ENCODE measurements at places on chromosomes 6 and 20.

DNA sequence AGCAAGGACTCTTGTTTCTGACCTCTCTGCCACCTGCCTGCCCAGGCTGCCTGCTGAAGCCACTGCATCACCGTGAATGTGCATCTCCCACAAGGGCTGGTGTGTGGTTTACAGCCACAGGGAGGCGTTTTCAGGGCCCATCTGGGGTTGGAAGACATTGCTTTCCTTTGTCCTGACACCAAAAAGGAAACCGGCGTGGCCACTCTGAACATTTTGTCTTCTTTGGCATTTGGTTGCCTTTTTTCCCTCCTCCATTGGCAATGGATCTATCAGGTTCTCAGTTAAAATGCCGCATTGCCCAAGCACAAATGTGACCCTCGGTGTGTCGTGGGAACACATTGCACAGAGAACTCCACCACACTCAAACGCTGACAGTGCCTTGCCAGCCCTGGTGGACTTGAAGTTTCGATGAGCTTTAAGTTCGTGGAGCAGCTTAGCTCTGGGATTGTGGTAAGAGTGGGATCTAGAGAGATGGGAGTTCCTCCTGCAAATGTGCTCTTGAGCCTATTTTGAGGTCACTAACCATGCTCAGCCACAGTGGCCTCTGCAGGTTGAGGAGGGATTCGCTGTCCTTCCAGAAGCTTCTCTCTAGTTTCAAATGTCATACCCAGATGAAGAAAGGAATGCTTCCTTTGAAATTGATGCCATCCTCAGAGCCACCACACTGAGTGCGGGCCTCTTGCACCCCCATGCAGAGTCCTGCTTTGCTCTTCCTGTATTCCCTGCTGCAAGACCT is 14.8 kb upstream of the PCK1 start:
- DNase-seq, result no peak

DNA sequence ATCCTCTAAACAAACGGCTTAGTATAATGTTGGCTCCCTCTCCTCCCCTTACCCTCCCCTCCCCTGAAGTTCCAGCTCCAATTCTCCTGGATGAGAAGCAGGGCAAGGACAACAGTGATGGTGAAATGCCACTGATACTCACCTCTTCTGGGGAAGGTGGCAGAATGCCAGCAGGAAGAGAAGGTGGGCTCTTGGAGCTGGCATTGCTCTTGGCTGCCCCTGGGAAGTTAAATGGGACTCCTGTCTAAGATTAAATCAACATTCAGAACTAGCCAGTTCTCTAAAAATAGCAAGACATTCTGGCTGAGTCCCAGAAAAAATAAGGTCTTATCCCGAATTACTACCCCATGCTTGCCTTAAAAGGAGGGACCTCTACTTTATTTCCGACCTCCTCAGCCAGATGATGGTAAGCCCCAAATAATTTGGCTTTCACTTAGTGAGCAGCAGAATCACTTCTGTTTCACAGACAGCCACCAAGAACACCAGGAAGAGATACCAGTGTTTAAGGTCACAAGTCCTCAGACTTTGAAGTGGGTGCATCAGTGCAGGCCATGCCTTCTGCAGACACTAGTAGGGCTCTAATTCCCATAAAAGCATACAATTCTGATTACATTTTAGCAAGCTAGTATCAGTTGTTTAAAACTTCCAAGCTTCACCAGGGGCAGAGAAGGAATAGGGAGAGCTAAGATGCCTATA is 46.0 kb upstream of the IL17A start:
- no peak for DNase-seq

DNA sequence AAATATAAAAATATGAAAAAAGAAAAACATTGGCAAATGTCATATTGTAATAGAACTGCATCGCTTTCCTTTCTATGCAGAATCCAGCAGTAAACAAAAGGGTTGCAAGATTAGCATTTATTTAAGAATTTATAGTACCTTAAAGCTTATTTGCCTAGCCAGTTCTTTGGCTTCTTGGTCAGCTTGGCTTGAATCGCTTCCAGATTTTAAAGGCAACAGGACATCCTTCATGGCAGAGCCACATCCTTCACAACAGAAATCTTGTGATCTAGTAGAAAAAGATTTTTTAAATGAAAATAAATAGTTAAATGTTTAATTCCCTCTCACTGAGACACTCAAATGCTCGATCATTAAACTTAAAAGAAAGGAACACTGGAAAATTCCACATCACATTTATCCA is 17.4 kb downstream of the UBE2J1 start:
- no peak for DNase-seq

DNA sequence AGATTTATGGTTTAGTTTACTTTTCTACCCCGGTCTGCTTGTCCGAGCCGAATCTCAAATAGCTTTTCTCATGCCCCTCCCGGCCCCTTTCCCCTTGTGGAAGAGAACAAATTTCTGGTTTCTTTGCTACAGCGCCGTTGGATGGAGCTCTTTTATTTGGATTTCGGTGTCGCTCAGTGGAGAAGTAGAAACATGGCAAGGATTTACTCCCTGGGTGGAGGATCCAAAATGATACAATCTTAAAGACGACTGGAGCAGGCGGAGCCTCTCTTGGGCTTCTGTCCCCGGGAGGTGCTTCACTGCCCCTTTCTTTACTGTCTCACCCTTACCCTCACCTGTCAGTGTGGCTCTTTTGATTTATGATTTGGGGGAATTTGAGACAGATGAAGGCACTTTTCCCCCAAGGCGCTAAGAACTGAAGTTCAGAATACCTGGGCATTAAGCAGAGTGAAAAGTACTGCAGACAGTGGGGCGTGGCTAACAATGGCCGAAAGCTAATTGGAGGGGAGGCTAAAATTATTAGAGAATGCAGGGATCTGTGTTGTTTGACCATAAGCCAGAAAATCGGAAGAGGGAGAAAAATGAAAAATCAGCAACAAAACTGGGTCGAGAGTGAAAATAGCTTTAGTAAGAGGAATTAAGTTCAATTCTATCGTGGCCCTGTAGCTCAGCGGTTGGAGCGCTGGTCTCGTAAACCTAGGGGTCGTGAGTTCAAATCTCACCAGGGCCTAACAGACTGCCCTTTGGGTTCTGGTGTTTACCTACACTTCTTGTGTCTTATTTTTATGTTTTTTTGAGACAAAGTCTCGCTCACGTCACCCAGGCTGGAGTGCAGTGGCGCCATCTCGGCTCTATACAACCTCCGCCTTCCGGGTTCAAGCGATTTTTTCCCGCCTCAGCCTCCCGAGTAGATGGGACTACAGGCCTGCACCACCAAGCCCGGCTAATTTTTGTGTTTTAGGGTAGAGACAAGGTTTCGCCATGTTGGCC is 145.1 kb upstream of the ZNF184 start:
- DNase-seq, result no peak

DNA sequence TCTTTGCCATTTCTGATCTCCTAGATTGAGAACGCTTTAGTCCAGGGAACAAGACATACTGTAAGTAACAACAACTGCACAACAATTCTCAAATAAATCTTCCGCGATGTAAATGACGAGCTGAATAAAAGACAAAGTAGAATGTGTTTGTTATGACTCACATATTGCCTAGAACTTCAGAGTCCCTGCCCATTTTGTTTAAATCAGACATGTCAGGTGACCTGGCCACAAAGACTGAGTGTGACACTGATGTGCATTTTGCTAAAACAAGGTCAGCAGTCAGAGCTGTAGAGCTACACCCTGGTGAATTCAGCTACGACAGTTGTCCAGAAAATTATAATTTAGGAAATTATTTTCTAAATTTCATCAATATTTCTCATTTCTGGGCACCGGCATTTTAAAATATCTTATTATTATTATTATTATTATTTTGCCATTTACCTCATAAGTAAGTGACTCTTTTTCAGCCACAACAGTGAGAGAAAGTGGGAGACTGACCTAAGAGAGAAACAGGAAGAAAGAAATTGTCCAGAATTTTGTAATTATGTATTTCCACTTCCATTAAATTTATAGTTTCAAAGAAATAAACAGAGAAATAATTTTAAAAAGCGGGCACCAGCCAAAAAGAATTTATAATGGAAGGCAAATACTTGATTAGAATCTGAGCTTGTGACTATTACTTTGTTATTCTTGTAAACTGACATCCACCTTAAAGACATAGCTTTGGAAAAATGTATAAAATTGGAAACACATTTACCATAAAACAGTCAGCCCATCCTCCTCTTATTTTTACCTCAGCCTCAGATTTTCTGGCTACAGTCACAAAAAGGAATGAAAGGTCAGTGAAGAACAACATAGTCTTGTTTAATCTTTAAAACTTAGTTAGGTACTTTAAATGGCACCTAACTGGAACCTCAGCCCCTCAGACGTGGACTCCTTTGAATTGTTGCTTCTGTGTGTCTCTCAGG is 157.0 kb upstream of the CITED2 start:
- DNase-seq, result no peak

DNA sequence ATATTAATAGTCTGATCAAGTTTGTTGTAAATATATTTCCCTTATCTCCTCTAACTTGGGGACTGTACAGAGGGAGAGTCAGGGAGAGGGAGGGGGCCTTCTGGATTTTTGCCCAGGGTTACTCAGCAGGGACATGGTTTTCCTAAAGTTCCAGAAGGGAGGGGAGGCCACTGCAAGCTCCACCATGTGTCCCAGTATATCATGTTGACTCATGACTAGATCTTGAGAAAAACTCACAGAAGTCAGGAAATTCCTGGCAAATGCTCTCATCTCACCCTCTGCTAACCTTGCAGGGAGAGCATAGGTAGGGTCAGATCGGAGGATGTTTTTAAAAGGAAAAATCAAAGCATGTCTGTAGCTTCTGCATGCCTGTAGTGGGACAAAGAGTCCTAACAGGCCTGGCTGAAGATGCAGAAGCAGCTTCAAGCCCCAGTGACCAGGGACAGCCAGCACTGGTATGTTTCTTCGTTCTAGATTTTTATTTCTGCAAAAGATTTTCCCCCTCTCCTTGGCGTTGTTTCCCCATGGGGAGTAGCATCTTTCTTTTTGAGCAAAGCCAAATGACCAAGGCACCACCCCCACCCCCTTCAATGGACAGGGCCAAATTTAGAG is 272.9 kb upstream of the SUPT3H start:
- no peak for DNase-seq

DNA sequence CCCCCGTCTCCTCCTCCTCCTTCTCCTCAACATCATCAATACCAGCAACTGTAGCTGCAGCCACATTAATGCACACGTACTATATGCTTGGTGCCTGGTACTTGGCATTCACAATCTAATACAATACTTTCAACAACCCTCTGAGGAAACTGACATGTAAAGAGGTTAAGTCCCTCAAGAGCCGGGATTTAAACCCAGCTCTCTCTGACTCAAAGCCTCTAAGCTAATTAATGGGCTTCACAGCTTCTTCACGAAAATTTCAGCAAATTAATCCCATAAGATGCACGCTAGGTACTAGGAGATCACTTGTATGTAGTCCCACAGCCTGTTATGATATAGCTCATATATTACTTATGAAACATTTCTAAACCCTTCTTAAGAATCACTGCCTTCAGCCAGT is 73.1 kb upstream of the IPCEF1 start:
- DNase-seq, result no peak

GRCh38 chr6:113451049-113451448 is 406.1 kb upstream of the MARCKS start:
- peak; percentile 37 for DNase-seq

GRCh38 chr20:34365765-34366213 is 2.7 kb downstream of the ITCH start:
- DNase-seq, result no peak

- DNase-seq, result no peak
These were observed 3.1 kb downstream of the CD93 start for GRCh38 chr20:23082846-23083552.

DNA sequence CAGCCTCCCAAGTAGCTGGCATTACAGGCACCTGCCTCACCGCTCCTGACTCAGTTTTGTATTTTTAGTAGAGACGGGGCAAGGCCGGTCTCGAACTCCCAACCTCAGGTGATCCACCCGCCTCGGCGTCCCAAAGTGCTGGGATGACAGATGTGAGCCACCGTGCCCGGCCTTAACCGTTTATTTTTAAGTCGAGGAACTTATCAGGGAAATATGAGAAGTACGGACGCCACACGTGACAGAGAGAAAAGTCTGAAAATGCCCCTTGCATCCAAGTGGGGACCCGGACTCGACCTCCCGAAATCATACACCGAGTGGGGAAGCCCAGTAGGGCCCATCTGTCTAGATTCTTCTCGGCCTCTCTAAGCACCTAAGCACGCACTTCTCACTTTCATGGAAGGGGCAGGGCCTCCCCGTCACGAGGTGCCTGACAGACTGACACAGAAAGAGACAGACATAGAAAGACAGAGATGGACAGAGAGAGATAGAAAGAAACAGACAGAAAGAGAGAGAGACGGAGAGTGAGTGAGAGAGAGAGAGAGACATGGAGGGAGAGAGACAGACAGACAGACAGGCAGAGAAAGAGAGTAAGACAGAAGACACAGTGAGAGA is 756.5 kb upstream of the DEFB115 start:
- no peak for DNase-seq

DNA sequence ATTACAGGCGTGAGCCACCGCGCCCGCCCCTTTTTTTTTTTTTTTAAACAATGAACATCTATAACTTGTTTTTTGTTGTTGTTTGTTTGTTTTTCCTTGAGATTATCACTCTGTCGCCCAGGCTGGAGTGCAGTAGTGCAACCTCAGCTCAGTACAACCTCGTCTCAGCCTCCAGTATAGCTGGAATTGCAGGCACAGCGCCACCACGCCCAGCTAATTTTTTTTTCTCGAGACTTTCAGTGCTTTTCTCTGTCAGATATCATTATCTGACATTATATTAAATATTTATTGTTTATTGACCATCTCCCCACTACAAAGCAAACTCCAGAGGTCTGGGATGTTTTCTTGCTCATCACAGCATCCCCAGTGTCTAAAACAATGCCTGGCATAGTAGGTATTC is 2.3 kb upstream of the DLK2 start:
- no peak for DNase-seq

- peak; percentile 65 for DNase-seq
These were observed 732 bp downstream of the HRH3 start for GRCh38 chr20:62219101-62219991.

DNA sequence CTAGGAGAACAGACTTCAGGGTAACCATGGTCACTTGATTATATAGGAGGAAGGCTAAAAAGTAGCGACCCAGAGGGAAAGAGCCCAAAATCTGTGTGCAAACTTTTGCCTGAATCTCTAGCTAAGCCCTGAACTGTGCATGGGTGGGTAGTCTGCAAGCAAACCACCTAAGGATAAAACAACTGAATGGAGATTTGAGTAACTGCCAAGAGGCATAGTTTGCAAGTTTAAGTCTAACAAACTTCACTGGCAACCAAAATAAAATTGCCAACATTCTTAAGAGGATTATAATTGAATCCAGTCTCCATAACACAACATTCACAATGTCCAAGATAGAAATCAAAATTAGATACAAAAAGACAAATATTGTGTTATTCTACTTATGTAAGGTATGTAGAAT is 192.0 kb upstream of the PLN start:
- no peak for DNase-seq
